Activated CD8-positive, alpha-beta memory T cell treated with anti-CD3 and anti-CD28 coated beads for 48 hours (primary cell): ENCODE measurements at places on chromosomes 1 and 21.

GRCh38 chr1:50605186-50605875, 182.1 kb upstream of the DMRTA2 start:
- DNase-seq, result no peak

GRCh38 chr1:183278739-183279591, 92.9 kb downstream of the LAMC2 start:
- DNase-seq, result no peak

GRCh38 chr1:77438236-77438913, 156.6 kb downstream of the AK5 start:
- no peak for DNase-seq

DNA sequence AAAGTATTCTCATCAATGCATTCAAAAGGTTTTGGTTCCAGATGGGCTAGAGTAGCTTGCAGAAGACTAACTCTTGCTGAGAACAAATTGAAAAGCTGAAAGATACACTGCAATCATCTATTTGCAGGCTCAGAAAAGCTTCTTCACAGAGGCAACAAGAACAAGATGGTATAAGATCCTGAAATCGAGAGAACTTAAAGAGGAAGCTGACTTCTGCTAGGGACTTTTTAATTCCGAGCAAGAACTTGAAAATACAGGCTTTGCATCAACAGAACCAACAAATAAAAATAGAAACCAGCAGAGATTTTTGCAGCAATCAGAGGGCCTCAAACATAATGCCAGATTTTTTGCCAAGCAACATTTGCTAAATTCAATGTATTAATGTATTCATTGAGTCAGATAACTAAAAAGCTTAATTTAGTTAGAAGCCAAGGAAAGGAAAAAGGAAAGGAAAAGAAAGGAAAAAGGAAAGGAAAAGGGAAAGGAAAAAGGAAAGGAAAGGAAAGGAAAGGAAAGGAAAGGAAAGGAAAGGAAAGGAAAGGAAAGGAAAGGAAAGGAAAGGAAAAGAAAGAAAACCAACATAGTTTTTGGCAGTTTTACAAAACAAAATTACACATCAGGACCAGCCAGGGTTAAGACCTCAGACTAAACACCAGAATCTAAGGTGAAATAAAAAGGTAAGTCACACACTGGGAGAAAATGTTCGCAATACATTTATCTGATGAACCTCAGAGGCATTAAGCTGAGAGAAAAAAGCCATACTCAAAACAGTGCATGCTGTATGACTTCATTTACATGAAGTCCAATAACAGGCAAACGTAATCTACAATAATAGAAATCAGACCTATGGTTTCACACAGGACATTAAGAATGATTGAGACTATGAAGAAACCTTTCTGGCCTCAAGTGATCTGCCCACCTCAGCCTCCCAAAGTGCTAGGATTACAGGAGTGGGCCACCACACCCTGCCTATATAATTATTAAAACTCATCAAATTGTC, 42.6 kb downstream of the FAF1 start:
- DNase-seq, result no peak

- DNase-seq, result no peak
These were observed 10.4 kb upstream of the IL24 start for GRCh38 chr1:206886831-206887230.

DNA sequence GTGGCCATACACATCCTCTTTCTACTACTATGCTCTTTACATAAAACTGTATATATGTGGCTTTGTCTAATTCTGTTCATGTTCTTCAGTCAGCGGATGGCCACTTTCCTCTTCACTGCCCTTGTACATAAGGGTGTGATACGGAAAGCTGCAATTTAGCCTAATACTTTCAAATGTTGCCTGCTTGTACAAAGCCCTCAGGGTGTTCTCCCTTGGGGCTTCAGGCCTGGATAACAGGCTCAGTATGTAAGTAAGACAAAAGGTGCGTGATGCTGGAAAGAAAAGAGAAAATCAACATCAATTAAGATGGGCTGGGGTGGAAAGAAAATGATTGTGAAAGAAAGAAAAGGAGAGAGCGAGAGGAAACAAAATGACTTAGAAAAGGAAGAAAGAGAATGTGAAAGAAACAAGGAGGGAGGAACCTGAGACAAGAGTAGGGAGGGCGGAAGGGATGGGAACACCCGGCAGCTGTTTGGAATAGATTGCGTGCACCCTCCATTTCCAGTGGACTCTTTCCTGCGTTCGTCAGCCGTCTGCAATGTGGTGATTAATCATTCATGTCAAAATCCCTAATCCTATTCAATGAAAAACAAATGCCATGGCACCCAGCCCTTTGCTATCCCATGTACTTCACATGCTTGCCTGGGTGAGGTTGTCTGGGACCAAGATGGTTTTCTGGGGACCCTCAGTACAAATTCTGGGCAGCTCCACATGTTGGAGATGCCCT, 553.6 kb downstream of the NUF2 start:
- no peak for DNase-seq

- DNase-seq, result no peak
These were observed 1.9 kb downstream of the SLC6A9 start for GRCh38 chr1:44029260-44029910.

GRCh38 chr21:45588086-45588825, 46.0 kb upstream of the SLC19A1 start:
- no peak for DNase-seq

DNA sequence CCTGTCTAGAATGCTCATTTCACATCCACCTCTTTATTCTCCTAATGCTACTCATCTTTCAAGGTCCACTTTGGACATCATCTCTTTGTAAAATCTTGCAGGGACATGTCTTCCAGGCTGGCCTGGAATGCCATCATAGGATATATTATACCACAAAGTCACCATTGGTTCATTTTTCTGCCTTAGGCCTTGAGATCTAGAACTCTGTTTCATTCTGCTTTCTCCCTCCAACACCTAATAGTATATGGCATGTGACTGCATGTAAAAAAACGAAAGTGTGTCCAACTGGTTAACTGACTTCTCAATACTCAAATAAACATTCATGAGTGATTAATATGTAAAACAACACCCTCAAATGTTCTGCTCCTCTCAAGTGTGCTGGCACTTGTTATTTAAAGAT, 84.1 kb downstream of the RGS2 start:
- no peak for DNase-seq

DNA sequence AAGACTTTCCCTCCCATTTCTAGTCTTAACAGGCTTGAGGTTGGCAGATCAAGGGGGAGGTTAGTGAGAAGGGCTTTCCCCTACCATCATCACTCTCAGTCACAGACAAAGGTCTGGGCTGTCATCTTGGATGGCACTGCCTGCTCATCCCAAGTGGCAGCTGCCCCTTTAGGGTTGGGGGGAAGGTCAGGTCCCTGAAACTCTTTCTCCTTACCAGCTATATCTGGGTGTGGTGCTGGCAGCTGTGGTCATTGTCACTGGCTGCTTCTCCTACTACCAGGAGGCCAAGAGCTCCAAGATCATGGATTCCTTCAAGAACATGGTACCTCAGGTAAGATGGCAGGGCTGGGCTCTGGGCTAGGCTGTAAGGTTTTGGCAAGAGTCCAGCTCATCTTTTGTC, 8.2 kb downstream of the ATP1A2 start:
- no peak for DNase-seq

- no peak for DNase-seq
These were observed 40.3 kb upstream of the TLR5 start for GRCh38 chr1:223183268-223183862.

GRCh38 chr1:152410028-152410427, 4.0 kb downstream of the CRNN start:
- no peak for DNase-seq

DNA sequence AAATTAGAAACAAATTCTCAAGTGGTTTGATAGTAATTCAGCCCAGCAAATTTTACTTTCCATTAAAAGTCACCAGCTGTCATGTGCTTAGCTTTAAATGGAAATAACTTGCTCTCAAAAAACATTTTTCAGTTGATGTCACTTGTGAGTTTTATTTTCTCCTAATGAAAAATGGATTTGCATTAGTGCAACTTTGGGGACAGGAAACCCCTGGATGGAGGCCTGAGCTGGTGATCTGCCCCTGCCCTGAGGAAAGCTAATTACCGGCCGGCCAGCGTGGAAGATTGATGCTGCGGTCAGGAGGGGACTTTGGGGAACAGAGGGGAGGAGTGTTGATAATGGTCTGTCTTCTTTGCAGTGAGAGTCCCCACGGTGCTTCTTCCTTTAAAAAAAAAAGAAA, 66.8 kb upstream of the ANGPTL1 start:
- DNase-seq, result no peak

DNA sequence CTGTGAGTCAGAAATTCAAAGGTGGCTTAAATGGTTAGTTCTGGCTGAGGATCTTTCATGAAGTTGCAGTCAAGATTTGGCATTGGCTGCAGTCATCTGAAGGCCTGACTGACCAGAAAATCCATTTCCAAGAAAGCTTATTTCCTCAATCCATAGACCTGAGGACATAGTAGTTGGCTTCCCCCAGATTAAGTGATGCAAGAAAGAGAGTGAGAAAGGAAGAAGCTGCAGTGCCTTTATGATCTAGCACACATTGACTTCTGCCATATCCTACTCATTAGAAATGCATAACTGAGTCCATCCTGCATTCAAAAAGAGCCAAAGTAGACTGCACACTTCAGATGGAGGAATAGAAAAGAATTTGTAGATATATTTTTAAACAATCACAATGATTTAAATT, 222.6 kb downstream of the COL24A1 start:
- DNase-seq, result no peak

GRCh38 chr1:247266053-247266452, 10.2 kb downstream of the VN1R5 start:
- DNase-seq, result no peak

DNA sequence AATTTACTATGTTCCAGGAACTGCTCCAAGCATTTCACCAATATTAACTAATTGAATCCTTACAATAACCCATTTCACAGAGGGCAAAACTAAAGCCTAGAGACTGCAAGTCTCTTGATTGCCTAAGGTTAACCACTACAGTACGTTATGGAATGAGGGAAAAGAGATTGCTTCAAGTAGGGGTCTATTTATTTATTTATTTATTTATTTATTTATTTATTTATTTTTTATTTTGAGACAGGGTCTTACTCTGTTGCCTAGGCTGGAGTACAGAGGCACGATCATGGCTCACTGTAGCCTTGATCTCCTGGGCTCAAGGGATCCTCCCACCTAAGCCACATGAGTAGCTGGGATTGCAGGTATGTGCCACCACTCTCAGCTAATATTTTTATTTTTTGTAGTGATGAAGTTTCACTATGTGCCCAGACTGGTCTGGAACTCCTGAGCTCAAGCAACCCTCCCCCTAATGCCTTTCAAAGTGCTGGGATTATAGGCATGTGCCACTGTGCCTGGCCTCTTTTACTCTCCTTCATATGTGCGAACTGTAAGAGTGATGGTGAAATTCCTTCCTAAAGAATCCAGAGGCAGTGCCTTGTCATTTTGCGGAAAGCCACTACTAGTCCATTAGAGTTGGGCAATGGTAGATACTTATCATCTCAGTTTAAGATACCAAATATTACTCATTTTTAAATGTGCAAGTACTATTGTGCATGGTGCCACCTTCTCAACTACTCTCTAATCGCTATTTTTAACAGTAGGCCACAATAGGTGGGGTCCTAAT, 65.7 kb upstream of the CYP2J2 start:
- no peak for DNase-seq

DNA sequence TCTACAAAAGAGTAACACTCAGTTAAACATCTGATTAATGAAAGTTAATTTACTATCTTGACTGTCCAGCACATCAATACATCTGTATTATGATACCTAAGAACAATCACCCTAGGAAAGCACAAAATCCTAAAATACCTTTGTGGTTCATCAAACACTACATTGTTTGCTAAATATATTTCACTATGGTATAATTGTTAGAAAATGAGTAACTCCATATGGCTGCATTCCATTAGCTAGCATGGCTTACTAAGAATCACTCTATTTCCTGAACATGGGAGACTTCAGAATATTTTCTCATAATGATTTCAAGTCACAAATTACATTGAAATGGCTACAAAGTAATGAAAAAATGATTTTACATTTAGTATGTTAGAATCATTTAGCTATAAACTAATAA, 12.5 kb downstream of the TRMT1L start:
- no peak for DNase-seq

GRCh38 chr1:33622757-33623156, 150.3 kb downstream of the ZSCAN20 start:
- no peak for DNase-seq

GRCh38 chr1:182210417-182210816, 148.9 kb upstream of the ZNF648 start:
- no peak for DNase-seq

DNA sequence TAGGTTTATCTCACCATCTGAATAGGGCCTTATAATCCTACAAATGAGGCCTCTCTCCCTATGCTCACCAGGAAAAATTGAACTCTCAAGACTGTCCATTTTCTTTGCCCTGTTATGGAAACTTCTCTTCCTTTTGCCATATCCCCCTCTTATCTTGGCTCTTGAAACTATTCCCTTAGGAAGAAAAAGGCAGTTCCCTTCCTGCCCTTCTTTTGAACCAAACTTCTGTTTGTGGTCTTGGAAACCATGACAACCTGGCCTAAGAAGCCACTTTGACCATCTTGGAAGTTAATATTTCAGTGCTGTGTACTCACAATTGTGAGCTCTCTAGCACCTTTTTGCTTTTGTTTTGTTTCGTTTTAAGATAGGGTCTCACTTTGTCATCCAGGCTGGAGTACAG, 40.0 kb downstream of the ATP2B4 start:
- DNase-seq, result no peak

GRCh38 chr1:18819203-18819602, 40.3 kb downstream of the TAS1R2 start:
- no peak for DNase-seq

DNA sequence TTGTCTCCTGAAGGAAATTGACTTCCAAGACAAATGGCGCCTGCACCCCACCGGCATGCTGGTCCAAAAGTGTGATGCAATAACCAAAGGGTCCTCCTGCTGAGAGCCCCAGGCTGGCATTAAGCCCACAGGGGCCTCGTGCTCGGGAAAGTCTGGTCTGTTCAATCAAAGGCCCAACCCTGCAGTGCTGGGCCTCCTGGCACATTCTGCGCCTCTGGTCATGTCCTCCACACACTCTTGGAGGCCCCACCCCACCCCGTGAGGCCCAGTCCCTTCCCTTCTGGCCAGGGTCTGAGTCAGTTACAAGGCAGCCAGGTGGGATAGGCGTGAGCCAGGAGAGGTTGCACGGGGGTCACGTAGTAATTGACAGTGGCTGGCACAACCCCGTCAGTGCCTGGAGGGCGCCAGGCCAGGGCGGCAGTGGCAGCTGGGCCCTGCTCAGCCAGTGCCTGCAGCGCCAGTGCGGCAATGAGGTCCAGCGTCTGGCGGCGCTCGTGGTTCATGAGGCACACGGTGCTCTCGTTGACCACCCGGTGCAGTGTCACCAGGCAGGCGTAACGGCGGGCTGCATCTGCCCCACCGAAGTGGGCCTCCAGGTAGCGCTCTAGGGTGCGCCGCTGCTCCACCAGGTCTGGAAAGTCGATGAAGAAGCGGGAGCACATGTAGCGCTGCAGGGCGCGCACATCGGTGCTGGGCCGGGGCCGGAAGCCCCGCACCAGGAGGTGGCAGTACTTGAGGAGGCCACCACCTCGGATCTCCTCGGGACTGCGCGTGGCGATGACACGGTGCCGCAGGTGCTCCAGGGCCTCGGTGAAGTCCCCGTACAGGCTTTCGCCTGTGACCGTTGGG, 6.8 kb downstream of the TENT5B start:
- no peak for DNase-seq

DNA sequence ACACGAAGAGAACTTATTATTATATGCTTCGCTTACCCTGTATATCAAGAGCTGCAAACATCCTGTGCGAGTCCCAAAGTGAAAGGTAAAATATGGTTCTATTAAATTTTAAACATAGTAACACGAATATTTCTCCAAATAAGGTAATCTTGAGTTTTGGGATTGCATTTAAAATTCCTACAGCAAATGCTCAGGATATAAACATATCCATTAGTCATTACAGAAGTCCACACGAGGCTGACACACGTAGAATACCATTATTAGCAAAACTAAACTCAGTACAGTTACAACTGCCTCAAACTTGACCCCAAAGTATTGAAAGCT, 282 bp upstream of the LYPLAL1 start:
- DNase-seq, result no peak
